ENCODE measurements at places on chromosomes 2 and 18. TPM values are rescaled to one million over a fixed set of nuclear protein-coding genes. Genes with fewer than 3 reads are reported as not detected.

DNA sequence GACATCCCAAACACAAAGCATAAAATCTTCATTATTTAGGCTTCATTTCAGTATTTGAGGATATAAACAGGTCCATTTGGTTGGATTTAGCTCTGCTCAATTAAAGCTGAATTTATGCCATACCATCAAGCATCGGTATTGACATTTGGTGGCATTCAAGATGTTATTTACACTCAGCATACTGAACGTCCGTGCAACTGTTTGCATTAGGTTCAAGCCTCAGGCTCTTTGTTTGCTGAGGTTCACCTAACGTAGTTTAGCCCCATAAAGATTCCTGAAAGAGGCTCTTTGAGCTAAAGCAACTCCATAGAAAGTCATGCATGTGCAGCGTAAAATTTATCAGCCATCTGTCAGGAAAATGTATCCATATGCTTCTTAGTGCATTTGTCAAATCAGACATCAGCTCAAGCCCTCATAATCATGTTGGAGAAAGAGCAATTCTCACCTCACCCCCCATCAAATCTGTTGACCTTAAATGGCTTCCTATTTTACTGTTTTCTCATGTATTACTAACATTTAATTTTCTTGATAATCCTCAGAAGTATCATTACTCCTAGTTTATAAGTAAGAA, 366.9 kb downstream of the EPHA4 start:
- no peak for DNase-seq

DNA sequence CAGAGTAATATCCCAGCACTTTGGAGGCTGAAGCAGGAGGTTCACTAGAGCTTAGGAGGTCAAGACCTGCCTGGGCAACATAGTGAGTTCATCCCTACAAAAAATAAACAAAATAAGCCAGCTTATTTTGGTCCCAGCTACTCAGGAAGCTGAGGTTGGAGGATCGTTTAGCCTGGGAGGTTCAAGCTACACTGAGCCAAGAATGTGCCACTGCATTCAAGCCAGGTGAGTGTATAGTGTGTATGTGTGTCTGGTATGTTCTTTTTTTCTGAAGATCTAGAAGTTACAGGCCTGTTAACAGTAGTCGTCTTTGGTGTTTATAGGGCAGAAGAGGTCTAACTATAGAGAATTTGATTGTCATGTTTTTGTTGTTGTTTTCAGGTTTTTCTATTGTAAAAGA, 40.2 kb downstream of the ZC3H15 start:
- no peak for DNase-seq

DNA sequence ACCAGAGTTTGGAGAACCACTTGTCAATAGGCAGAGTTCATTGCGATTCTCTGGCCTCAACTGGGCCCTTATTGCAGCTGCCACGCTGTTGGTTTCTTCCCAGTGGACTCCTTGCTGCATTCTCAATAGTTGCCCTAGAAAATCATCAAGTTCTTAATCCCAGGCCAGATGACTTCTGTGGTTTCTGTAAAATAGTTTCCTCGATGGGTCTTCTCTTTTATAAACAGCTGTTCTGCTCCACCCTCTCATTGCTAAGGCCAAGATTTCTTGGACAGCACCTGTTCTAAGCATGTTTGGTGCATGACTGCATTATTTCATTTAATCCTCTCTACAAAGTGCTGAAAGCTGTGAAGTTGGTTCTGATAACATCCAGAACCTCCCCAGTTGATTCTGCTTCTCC, 131.0 kb downstream of the BCL2L11 start:
- no peak for DNase-seq

GRCh38 chr2:30225131-30225762, 6.1 kb upstream of the LBH start:
- DNase-seq: no peak

The NYAP2 gene
- 0.36 TPM for total RNA-seq

GRCh38 chr2:71505086-71505769, 51.9 kb downstream of the DYSF start:
- no peak for DNase-seq

GRCh38 chr2:215755641-215756345, 257.6 kb downstream of the MREG start:
- no peak for DNase-seq

DNA sequence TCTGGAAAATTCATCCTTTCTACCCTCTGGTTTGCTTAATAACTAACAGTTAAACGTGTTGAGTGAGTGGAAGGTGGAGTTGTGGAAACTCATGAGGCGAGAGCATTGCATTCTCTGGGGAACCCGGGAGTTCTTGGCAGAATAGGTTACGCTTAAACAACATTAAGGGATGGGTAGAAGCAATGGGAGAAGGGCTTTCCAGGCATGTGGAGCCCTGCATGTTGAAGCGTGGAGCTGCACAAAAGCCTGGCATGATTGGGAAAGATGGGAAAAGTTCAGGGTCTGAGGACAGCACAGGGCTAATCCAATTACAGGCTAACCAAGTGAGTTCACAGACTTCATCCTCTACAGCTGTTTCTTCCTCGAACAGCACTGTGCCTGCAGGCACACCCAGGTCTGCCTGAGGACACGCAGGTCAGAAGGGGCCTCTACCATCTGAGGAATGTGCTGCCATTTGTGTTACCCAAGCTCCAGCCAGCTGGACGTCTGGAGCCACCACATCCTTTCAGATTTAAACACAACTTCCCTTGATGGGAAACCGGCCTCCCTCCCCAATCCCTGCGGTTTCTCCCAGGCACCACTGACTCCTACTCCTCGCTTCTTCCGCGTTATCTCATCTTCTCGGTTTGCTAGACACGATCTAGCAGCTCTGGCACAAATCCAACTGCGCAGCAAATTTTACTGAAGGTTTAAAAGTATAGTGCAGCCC, 164.2 kb downstream of the ANTXR1 start:
- DNase-seq: no peak

DNA sequence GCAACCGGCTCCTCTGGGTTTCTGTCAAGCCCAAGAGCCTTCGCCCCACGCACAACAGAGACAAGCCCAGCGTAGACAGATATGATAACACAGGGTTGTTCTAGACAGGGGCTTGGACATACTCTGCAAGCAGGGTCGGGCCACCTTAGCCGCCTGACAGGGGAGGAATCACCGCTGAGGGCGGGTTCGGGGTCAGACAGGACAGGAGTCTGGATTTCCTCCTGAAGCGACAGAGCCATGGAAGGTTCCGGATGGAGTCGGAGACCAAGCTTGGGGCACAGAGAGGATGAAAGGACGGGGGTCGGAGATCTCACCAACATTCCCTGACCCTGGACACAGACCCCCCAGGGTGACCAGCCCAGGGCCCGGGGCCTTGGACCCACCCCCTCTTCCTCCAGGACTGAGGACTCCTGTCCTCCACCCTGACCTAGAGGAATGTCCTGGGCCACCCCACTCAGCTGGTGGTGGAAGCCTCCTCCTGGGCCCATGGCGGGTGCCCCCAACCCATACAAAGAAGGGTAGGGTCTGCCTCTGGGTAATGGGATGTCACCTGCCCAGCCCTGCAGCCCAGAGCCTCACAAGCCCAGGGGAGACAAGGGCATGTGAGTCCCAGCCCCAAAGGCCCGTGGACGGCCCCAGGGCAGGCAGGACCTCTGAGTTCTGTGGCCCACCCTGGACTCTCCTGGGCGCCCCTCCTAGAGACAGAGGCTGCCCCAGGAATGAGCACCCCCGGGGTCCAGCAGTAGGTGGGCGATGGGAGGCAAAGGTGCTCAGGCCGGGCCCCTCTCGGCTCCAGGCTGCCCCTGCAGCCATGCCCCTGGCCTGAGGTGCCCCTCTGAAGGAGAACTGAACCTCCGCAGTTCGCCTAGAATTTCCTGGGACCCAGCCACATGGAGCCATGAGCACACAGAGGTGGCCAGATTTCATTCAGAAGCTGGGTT, 44.1 kb upstream of the GPC1 start:
- no peak for DNase-seq

DNA sequence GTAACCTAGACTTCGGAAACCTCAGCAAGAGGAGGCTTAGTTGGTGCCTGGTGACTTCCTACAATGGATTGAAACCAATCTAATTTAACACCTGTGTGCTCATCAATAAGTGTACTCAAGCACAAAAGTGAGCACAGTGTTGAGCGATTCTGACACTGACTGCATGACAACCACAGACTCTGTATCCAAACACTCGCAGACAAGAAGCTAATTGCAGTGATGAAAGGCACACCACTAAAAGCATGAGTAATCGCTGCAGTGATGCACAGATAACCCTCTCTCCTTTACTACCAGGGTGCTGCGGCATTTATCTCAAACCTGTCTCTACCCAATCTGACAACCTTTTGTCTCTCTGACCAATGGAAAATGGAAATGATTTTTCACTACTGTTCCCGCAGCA, 168.1 kb downstream of the AFF3 start:
- DNase-seq: no peak

The ABCB11 gene
- 0.07 TPM for total RNA-seq

DNA sequence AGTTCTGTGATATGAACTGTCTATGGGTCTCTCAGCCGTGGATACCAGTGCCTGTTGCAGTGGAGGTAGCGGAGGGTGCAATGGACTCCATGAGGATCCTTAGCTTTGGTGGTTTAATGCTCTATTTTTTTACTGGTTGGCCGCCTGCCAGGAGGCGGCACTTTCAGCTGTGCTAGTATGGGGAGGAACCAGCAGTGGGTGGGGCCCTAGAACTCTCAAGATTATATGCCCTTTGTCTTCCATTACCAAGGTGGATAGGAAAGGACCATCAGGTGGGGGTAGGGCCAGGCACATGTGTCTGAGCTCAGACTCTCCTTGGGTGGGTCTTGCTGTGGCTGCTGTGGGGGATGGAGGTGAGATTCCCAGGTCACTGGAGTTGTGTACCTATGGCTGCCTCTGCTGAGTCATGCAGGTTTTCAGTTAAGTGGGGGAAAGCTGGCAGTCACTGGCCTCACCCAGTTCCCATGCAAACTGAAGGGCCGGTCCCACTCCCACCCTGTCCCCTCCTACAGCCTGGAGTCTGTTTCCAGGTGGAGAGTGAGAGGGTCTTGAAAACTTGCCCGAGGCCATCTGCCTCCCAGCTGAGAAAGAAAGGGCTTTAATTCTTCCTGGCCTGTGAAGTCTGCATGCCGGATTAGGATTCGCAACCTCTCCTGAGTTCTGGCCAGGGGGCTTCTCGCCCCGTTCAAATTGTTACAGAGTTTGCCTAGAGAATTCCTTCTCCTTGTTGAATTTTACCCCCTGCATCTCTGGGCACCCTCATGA, 14.5 kb downstream of the KCNS3 start:
- DNase-seq: no peak

DNA sequence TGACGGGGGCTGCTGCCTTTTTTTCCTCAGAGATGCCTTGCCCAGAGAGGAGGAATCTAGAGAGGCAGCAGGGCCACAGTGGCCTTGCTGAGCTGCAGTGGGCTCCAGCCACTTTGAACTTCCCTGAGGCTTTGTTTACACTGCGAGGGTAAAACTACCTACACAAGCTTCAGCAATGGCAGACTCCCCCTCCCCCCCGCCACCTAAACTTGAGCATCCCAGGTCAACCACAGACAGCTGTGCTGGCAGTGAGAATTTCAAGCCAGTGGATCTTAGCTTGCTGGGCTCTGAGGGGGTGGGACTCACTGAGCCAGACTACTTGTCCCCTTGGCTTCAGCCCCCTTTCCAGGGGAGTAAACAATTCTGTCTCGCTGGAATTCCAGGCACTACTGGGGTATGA, 11.8 kb downstream of the SYT4 start:
- DNase-seq: no peak

DNA sequence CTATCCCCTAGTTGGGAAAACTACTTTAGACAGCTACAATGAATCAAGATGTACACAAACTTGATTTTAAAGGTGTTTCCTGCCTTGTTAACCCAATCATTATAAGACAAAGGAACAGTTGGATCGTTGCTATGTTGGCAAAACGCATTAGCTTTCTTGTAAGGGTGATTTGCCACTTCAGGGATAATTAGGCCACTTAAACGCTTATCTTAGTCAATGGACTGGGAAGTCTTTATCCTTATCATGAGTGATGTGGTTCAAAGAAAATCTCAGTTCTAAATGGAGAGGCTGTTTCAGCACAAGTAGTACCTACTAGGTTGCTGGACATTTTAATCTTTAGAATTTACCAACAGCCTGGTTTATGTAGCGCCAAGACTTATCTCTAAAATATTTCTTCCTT, 406.1 kb upstream of the MEX3C start:
- DNase-seq: no peak

DNA sequence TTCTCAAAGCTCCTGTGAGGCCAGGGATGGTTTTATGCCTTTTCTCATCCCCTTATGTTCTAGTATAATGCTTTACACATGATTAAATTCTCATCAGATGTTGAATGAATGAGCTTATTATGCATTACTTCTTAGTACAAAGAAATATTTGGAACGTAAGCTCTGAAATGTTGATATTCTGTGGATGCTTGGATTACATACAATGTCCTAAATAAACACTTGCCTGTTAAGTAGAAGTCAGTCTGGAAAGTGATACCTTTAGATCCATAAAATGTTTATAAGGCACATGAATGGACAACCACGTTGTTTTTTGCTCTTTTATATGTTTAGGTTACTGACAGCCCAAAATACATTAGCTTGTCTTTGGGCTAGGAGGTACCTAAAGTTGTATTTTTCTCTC, 248.6 kb downstream of the NEDD4L start:
- DNase-seq: no peak

DNA sequence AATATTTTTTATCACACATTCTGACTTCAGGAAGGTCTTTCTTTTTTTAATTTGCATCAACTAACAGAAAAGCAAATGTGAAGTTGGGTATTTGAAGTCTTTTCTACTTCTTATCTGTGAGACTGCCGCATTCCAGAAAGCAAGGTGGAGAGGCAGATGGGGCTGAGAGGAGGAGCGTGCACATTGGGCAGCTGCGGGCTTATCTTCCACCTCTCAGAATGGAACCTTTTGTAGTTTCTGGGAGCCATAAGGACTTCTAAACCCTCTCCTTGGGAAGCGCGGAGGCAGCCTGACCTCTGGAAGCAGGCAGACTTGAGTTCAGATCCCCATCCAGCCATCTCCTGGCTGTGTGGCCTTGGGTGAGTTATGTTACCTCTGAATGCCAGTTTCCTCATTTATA, 3.9 kb downstream of the MAPRE3 start:
- DNase-seq: no peak

GRCh38 chr2:142557391-142557790, 320.1 kb upstream of the KYNU start:
- no peak for DNase-seq

The LYPD1 gene
- total RNA-seq: 17.4 TPM

The DHRS9 gene
- total RNA-seq: not detected

DNA sequence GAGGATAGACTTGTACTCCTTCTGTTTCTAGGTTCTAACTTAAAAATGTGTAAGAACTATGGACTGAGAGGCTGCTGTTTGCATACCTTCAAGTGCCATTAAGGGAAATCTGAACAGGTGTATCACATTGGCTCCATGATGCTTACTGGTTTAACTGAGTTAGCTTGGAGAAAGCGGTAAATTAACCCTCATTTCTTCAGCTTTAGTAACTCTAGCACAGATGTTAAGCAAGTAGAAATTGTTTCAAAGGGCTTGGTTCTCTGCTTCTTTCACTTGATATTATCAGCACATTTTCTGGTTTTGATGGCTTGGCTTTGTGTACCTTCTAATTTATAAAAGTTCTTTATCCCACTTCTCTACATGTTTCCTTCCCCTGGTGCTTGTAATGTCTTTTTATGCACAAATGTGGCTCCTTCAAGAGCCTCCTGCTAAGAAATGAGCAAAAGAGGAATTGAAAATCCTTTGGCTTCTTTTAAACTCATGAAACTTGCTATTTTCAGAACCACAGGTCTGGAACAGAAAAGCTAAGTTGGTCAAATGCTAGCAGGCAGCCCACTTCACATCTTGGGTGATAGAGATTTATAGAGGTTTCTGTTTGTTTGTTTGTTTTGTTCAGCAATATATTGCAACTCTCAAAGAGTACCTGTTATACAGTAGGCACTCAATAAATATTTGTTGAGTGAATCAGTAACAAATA, 249.9 kb upstream of the THUMPD2 start:
- DNase-seq: no peak

The CD207 gene
- not detected for total RNA-seq

GRCh38 chr18:36706134-36706881, 122.5 kb downstream of the TPGS2 start:
- no peak for DNase-seq

All from neural crest cell (in vitro differentiated cells).